Activated CD4-positive, alpha-beta T cell treated with anti-CD3 and anti-CD28 coated beads, Interleukin-2, amount 10 ng/mL, durations not matched to agents 24 days and 14 days (primary cell): ENCODE measurements at places on chromosomes 3 and 15. TPM values are rescaled to one million over a fixed set of nuclear protein-coding genes. Genes with fewer than 3 reads are reported as not detected.

The AKAP13 gene
- total RNA-seq = 68.5 and 71.3 TPM in 2 replicates

The PRTG gene
- not detected in 2 replicates for total RNA-seq

The CCDC13 gene
- 0.16 TPM in 1 of 2 replicates, not detected in the other for total RNA-seq

GRCh38 chr3:48431224-48432029 is 1.5 kb upstream of the PLXNB1 start:
- no peak for DNase-seq

GRCh38 chr15:45391746-45392583 is 13.6 kb upstream of the GATM start:
- DNase-seq = no peak
